AG09309 (cell line): ENCODE measurements at places on chromosomes 6 and 20.

GRCh38 chr6:169807229-169807628, 55.8 kb downstream of the ERMARD start:
- DNase-seq: no peak

GRCh38 chr20:59333951-59334350, 33.5 kb downstream of the EDN3 start:
- DNase-seq: no peak

GRCh38 chr6:29816030-29816429, 11.6 kb upstream of the HLA-G start:
- no peak for DNase-seq

- DNase-seq: peak; percentile 83
Measured at GRCh38 chr6:141467881-141468280, 664.8 kb upstream of the GJE1 start.

DNA sequence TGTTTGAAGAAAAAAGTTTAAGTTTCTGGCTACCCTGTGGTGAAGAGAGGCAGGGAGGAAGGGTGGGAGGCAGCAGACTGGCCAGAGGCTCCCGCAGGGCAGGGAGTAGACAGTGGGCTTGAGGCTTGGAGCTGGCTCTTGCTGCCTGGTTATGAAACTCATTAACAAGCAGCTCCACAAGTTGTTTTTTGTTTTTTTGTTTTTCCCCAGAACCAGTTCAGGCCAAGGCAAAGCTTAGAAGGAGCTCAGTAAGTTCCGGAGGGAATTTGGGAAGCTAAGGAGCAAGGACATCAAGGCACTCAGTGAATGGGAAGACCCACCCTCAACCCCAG, 4.0 kb downstream of the DLL1 start:
- DNase-seq: no peak

DNA sequence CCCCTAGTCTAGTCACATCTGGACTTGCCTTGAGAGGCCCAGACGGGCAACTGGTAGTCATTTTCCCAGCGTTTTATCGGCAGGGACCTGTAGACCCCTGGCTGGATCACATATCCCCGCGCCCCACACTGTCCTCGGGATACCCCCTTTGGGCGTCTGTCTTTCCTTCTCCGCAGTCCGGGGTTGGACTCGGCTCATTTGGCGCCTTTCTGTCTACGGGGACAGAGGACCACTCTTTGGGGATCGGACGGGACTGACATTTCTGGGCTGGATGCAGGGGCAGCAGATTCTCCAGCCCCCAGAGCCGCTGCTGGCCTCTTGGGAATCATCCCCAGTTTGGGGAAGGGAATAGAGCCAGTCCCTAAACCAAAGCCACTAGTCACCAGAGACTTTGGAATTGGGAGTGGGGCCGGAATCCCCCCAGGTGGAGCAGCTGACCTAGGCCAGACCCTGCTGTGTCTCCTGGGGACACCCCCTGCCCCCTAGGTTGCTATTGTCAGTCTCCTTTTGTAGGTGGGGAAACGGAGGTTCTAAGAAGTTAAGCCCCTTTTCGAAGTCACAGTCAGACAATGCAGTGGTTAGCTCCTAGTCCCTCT, 734 bp downstream of the FAM110A start:
- no peak for DNase-seq

GRCh38 chr6:53322188-53323029, 26.3 kb downstream of the ELOVL5 start:
- DNase-seq: no peak

GRCh38 chr6:134245041-134245440, 72.9 kb downstream of the SGK1 start:
- DNase-seq: no peak

- no peak for DNase-seq
Measured at GRCh38 chr20:62804627-62805154, at the start of gene OGFR. TSS of gene OGFR (plus strand) at chr20:62804835. CDS start at chr20:62804860, 25 bp downstream.
